Activated T-cell treated with anti-CD3 and anti-CD28 coated beads for 4 hours (primary cell): ENCODE measurements at places on chromosomes 6 and 20.

- DNase-seq, result no peak
Observed at GRCh38 chr6:37253486-37254007, 4.0 kb upstream of the TBC1D22B start.

DNA sequence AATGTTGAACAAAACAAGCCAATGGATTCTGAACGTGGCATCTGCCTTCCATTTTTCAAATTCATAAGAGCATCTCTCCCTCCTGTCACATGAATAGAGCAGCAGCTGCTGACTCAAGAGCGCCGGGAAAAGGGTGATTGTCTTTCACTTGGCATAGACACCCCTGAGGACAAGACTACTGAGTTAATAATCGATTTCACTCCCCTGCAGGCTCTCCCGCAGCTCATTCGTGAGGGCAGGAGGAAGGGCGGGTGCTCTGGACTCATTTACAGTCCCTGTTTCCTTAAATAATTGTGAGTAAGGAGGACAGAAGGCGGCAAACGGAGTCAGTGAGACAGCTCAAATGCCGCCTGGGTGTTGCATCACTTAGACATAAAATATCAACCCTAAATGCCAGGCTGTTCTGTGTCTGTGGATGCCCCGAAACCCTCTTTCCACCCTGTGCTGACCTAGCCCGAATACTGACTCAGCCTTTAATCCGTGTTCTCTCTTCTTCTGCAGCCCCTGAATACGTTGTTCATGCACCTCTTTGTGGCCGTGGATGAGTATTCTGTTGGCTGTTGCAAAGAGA is 21.6 kb downstream of the CFAP61 start:
- no peak for DNase-seq

- no peak for DNase-seq
Observed at GRCh38 chr6:139126255-139126654, 8.6 kb upstream of the HECA start.

GRCh38 chr20:35539756-35540212 is 2.1 kb upstream of the ERGIC3 start:
- DNase-seq, result no peak

GRCh38 chr6:144284783-144285547 is at the start of gene UTRN:
Gene UTRN (plus strand): TSS chr6:144285335. CDS start chr6:144291829, 6,494 bp downstream.
- peak; percentile 14 for DNase-seq
